Liver (tissue), 10 donors: ENCODE measurements at places on chromosomes 1 and 21.

DNA sequence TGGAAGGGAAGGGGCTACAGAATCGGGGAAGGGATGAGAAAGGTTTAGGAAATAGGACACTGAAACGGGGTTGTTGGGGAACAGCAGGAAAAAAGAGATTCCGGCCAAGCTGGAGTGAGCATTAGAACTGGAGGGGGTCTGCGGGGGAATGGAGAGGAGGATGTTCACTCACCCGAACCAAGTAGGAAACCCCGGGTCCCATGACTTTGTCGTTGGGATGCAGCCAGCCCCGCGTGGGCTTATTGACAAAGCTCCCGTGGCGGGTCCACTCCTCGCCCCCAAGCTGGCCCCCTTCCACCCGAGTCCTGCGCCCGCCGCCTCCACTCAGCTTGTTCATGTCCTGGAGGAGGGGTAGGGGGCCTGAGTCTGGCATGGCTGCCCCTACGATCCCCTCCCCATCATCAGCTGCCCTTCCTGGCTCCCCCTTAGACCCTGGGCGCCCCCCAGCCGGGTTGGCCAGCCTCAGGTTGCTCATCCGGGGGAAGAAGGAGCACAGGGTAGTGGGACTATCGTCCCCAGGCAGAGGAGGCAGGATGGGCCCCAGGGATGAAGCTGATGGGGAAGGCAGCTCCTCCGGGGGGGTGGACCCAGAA lies 591 bp downstream of the SHC1 start:
- no peak for DNase-seq

DNA sequence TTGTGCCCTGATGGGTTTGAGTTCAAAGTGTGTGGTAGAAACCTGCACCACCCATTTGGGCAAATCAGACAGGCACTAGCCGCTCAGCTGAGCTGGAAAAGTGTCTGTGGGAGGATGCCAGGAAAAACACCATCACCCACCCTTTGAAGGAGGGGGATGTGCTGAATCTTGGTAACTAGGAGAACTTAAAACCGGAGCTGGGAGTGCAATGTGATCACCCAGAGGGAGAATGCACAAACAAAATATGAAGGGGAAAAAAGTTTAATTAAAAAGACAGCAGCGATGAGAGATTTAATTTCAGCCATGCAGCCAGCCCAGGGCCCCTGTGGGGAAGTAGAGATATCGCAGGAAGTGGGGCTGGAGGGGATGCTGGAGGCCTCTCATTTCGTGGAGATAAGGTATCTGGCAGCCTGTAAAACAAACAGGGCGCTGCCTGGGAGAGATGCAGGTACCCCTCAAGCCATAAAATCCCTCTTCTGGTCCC lies 86.8 kb upstream of the BCAR3 start:
- no peak for DNase-seq

GRCh38 chr1:230806552-230806951 lies 59.4 kb downstream of the CAPN9 start:
- DNase-seq = no peak

GRCh38 chr1:1111516-1112236 lies 4.2 kb downstream of the C1orf159 start:
- DNase-seq = no peak

GRCh38 chr1:82177192-82177591 lies 376.5 kb downstream of the ADGRL2 start:
- no peak for DNase-seq

DNA sequence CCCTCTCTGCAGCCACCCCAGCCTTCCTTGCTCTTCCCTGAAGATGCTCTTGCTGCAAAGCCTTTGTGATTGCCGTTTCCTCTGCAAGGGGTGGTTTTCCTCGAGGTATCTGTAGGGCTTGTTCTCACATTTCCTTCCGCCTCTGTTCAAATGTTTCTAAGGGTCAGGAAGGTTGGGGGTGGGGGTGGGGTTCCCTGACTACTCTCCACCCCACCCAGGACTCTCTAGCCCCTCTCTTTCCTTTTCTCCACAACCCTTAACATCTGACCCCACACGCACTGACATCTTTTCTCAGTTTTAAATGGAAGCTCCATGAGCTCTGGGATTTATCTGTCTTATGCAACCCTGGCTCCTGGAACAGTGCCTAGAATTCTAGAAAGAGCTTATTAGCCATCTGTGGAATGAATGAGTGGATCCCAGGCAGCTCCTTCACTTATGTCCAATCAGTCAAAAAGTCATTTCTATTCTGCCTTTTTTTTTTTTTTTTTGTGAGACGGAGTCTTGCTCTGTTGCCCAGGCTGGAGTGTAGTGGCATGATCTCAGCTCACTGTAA lies 27.3 kb upstream of the ZNF362 start:
- no peak for DNase-seq

DNA sequence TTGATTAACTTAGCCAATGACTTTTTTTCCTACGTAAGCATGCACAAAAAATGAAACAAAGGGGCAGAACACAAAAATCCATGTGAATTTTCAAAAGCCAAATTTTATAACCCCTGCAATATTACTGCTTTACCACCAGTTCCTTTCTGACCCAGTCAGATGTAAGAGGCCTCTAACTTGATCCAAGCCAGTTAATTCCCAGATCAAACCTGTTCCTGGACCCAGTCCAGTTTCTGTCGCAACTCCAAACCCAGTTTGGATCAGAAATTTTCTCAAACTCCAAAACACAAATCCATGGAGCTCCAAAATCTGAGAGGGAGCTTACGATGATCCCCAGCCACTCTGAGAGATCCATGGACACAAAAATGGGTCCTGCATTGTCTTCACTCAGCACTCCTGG lies 7.8 kb upstream of the ZYG11A start:
- DNase-seq = no peak

- no peak for DNase-seq
Observed at GRCh38 chr1:3803905-3804626, 7.8 kb upstream of the LRRC47 start.

GRCh38 chr1:162937716-162938395 lies 76.9 kb upstream of the CCDC190 start:
- no peak for DNase-seq

- peak; percentile 21 for DNase-seq
Observed at GRCh38 chr21:41964171-41964570, 10.4 kb upstream of the C2CD2 start.

DNA sequence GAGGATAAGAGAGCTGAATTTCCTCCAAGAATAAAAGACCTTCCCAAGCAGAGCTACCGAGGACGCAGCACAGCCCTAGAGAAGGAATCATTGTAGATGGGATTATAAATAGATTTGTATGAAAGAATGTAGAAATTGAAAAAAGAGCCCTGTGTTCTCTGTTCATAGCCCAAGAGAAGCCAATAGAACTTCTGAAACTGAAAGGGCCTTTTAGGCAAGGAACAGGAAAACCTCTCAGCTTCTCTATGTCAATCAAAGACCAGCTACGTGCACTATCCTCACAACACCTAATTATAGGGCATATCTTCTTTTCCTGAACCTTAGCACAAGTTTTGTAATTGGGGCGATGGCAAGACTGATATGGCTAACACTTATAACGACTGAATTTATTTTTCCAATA lies 192.4 kb upstream of the RNPC3 start:
- no peak for DNase-seq

DNA sequence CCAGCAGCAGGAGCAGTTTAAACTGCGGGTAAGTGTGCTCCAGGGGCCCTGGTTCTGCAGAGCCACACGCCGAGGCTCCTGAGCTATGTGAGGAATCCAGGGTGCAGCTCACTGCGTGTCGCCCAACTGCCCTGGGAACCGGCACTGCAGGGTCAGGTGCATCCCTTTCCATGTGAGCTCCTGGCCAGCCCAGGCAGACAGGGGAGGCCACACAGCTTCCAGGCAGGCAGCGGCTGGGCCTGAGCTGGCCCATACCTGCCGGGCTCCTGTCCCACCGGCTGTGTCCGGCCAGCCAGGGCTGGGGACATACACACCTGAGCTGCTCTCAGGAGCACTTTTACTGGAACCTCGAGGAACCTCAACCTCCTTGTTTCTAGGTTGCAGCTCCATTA lies 18.6 kb upstream of the COL18A1 start:
- DNase-seq = no peak

- DNase-seq = peak; percentile 98
Observed at GRCh38 chr1:220089650-220090556, at the start of gene BPNT1. Gene BPNT1 (minus strand): TSS chr1:220089788. CDS start chr1:220079846, 9,942 bp downstream.

GRCh38 chr1:229230140-229230892 lies 40.6 kb upstream of the RAB4A start:
- no peak for DNase-seq

- no peak for DNase-seq
Observed at GRCh38 chr21:41362605-41363369, 960 bp downstream of the MX2 start.

GRCh38 chr1:78950826-78951225 lies 55.7 kb downstream of the ADGRL4 start:
- DNase-seq = no peak

DNA sequence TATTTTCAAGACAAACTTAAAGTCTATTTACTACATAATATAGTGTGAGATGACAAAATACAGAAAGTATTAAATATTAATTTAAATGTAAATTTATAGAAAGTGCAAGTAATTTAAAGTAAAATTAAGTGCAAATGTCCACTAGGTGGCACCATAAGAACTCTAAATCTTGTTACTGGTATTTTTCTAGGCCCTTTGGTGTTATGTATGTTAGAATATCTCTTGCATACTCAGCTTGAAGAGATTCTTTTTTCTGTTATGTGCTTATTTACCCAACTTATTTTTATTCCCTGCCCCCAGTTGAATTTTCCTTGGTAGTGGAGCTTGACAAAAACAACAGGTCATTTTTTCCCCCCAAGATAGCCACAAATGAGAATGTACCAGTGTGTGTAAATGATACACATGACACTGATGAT lies 71.5 kb downstream of the RPS6KC1 start:
- DNase-seq = no peak

DNA sequence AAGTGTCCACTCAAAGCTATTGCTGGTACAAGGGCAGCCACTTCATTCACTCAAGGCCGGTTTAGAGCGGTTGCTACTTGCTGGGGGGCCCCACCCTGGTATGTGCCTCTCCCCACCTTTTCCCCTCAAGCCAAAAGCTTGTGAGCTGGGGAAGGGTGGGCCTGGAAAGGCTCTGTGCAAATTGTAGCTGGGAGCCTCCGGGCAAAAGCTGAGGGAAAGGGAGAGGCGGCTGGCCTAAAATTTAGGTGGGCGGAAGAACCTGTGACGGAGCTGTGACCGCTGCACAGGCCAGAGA lies 306 bp upstream of the SH3D21 start:
- DNase-seq = no peak

DNA sequence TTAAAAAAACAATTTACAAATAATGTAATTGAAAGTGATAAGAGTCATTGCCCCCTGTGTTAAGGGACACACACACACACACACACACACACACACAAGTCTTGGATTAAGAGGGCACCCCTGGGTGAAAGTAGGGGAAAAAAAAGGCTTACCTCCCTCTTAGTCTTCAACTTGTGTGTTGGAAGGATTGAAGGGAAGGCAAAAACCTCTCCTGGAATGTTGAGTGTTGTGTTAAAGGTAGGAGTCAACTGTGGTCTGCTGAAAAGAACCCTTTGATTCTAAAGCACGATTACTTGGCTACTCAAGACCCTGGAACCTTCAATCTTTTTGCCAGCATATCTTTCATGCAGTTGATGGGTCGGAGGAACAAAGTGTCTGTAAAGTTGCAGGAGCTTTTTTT lies 6.4 kb downstream of the PBX1 start:
- DNase-seq = no peak

GRCh38 chr1:180515364-180515763 lies 13.0 kb upstream of the ACBD6 start:
- no peak for DNase-seq

- DNase-seq = no peak
Observed at GRCh38 chr1:170095976-170096748, 21.7 kb upstream of the KIFAP3 start.

GRCh38 chr1:154445040-154445472 lies 39.9 kb downstream of the IL6R start:
- DNase-seq = no peak

DNA sequence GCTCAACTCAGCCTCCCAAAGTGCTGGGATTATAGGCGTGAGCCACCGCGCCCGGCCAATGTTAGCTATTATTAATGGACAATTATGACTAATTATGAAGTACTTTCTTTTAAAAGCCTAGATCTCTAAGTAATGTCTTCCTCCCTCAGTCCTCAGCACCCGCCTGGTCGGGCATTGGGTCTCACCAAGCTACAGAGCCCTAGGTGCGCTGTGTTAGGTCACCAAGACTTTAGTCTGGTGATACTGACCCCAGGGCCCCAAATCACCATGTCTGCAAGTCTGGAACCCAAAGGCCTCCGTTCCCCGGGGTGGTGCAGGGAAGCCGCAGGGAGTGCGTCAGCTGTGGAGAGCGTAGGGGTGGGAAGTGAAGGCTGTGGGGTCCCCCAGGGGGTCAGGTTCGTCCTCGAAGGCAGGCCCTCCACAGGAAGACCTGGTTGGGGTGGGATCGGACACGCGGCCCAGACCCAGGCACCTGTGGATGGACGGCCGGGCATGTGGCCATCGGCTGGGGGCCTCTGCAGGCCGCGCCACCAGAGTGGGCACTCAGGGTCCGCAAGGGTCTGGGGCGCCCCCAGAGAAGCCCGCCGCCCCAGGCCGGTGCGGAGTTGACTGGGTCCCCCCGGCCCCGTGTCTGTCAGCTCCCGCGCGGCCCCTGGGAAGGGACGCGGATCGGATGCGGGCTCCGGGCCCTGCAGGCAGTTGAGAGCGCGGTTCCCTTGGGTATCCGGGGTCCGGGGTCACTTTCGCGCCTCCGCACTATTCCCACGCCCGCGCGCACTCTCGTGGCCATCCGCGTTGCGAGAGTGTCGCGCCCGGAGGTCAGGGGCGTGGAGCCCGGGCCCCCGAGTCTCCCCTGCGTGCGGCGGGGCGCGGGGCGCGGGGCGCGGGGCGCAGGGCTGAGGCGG lies 710 bp upstream of the PDXK start:
- DNase-seq = no peak

GRCh38 chr21:21188513-21189195 lies 190.4 kb downstream of the NCAM2 start:
- DNase-seq = no peak

DNA sequence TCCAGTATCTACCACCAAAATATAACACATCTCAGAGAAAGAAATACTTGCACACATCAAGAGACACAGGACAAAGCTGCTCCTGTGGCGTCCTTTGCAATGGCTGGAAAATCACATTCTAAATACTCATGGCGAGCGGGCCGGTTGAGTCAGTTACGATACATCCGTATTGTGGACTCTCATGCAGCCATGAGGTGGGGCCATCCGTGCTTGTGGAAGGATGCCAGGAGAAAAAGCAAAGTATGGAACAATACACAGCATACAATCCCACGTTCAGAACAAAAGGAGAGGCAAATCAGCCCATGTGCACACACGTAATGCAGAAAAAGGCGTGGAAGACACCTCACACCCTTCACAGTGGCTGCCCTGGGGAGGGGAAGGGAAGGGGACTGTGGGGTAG lies 13.1 kb downstream of the ATP13A2 start:
- no peak for DNase-seq

DNA sequence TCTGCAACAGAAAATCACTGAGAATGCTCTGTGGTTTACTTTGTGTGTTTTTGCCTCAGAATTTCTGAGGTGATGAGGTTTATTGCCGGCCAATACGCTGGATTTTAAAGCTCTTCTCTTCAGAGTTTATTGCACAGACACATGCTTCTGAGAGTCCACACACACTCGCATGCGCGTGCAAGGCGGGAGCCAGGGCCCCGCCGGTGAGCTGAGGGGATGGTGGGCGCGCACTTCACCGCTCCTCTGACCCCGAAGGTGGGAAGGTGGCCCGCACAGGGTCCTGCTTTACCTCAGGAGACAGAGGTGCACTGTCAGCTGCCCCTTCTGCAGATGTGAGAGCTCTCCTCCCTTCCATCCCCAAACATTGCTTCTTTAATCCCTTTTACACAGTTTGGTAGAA lies 158.4 kb upstream of the MAGI3 start:
- no peak for DNase-seq
